Pons (tissue), 1 donor: ENCODE measurements at places on chromosomes 3 and 15.

GRCh38 chr3:165778891-165779290 lies 58.3 kb downstream of the BCHE start:
- no peak for DNase-seq

GRCh38 chr3:105938101-105938500 lies 69.3 kb upstream of the CBLB start:
- DNase-seq, result peak; percentile 38

GRCh38 chr15:48964898-48965297 lies 1.2 kb upstream of the SHC4 start:
- no peak for DNase-seq

DNA sequence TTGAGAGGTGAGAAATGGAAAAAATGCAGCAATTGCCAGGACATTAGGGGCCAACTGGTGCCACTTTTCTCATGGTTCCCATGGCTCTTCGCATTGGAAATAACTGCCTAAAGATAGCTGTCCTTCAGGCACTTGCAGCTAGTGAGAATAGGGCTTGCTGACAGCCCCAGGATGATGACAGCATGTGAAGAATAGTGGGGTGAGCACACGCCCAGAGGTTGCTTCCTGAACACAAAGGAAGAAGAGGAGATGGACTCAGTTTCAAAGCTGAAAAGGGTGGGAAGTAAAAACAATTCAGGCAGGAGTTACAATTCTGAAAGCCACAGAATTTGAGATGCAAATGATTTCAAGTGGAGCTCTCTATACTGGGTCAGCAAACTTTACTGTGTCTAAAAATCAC lies 45.6 kb downstream of the TNFAIP8L3 start:
- DNase-seq, result no peak

GRCh38 chr15:52464478-52464877 lies 64.2 kb downstream of the MYO5A start:
- DNase-seq, result no peak

DNA sequence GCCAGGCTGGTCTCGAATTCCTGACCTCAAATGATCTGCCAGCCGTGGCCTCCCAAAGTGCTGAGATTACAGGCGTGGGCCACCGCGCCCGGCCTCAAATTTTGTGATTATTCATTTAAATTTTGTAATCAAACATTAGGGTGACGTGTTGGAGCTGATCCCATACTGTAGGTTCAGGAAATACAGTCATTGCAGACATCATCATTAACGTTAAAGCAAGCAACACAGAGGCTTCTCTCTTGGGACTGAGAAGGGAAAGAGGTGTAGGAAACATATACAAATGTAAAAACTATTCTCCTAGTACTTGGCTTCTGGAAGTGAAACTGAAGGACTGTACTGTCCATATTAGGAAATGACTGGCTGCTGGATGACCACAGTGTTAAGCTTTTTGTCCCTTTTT lies 11.1 kb upstream of the ARID3B start:
- DNase-seq, result peak; percentile 32

- DNase-seq, result no peak
These were observed 50.2 kb downstream of the NOX5 start for GRCh38 chr15:69064649-69065048.

- no peak for DNase-seq
These were observed 813.6 kb upstream of the ALCAM start for GRCh38 chr3:104553121-104553520.

GRCh38 chr3:37279236-37279635 lies 104.9 kb upstream of the LRRFIP2 start:
- DNase-seq, result no peak

DNA sequence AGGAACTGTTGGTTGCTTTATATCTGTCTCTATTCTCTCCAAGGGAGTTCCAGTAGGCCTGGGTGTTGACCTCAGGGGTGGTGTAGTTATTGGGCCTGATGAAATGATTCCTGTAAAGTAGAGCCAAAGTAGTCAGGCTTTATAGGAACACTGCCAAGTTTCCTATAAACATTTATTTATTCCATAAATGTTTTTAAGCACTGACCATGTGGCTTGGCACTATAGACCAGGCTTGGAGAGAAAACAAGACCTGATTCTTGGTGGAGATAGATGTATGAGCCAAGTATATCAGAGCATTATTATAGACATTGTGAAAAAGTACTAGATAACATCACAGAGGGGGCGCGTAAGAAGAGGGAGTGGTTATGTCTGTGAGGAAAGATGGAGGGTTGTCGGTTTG lies 65.9 kb downstream of the TFG start:
- no peak for DNase-seq

DNA sequence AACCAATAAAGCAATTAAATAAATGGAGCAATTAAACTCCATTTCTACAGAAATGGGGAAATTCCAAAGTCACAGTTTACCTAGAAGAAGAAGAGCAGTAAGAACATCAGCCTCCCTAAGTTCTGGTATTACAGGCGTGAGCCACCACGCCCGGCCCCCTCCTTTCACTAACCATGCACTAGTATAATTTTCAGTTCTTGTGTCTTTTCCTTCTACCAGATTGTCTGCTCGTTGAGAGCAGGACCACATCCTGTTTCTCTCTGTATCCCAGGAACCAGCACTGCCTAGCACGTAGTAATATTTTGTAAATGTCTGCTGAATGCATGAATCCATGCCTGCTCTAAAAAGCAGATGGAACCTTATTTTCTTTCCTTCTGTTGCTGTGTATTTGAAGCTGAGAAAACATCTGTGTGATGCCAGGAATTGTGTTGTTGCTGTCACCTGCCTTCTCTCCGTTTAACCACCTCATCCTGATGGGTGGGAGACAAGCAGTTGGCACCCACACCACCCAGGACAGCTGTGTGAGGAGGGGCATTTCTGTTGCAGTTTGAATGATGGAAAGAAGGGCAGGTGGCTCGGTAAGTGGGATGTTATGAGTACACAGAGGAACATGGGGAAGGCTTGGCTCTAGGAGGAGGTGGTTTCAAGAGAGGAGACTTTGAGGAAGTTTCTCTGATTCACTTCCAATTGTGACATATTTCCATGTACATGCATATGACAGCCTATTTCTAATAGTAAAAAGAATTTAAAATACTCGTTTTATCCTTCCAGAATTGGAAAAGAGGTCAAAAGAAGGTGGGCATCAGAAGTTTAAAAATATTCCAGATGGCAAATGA lies 30.1 kb downstream of the PXYLP1 start:
- DNase-seq, result no peak

- DNase-seq, result no peak
These were observed 82.1 kb downstream of the DLG1 start for GRCh38 chr3:197216169-197216860.

DNA sequence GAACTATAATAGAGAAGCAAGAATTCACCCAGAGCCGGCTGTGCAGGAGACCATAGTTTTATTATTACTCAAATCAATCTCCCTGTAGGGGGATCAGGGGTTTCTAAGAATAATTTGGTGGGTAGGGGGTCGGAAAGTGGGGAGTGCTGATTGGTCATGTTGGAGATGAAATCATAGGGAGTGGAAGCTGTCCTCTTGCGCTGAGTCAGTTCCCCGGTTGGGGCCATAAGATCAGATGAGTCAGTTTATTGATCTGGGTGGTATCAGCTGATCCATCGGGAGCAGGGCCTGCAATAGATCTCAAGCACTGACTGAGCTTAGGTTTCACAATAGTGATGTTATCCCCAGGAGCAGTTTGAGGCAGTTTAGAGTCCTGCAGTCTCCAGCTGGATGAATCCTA lies 97.0 kb upstream of the SNRPN start:
- DNase-seq, result no peak
